OCI-LY7 (cell line): ENCODE measurements at places on chromosomes 5 and 9.

- no peak for DNase-seq
Measured at GRCh38 chr9:38641985-38642864, 21.8 kb upstream of the ANKRD18A start.

DNA sequence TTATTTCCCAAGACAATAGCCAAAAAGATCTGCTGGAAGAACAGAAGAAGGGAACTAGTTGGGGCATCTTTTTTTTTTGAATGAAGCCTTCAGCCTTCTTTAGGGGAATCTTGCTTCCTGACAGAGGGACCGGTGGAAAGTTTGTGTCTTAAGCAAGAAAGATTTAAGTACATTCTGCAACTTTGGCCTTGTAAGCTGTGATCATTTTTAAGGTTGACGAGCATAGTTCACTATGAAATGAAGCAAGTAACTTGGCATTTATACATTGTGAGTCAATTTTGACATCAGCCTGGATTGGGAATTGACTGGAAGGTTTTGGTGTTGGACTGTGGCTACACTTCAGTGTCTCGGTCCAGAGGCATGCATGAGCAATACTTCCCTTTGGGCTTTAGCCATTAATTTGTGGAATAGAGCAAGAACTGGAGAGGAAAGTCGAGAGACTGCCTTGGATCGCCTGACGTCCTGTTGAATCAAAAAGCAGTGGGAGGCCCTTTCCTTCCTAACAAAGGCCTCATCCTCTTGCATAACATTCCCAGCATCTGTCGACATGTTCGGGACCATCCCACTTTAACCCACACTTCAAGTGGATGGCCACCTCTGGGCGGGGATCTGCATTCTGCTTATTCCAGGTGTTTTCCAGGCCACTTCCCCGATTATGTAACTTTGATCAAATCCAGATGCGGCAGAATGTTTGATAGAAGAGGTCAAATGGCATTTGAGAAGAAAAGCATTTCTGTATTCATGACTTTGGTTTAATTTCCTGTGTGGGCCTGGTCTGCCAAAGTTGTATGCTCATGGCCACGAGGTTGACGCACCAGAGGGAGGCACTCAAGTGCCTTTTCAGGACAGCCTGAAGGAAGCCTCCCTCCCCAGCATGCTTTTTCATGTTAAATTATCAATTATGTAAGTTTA, 12.5 kb downstream of the ABL1 start:
- no peak for DNase-seq

GRCh38 chr9:9112001-9112720, 1312.6 kb upstream of the DMAC1 start:
- no peak for DNase-seq

DNA sequence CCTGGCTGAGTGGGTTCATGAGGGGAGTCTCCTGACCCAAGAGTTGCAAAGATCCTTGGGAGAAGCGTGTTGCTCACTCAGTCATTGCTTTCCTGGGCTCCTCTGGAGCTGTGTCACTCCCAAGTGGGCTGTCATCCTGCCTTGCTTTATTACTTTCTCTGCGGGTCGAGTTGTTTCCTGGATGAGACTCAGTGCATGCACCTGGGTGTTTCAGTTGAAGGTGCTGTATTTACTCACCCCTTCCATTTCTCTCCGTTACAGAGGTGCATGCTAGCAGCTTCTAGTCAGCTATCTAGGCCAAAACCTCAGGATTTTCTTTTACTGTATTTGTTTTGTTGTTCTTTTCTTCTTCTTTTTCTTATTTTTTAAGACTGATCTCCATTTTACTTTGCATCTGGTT, 785.5 kb upstream of the EDIL3 start:
- no peak for DNase-seq

- DNase-seq: no peak
Measured at GRCh38 chr5:110957934-110958333, 113.6 kb upstream of the TSLP start.

- no peak for DNase-seq
Measured at GRCh38 chr5:161585798-161586197, 39.3 kb upstream of the GABRB2 start.

DNA sequence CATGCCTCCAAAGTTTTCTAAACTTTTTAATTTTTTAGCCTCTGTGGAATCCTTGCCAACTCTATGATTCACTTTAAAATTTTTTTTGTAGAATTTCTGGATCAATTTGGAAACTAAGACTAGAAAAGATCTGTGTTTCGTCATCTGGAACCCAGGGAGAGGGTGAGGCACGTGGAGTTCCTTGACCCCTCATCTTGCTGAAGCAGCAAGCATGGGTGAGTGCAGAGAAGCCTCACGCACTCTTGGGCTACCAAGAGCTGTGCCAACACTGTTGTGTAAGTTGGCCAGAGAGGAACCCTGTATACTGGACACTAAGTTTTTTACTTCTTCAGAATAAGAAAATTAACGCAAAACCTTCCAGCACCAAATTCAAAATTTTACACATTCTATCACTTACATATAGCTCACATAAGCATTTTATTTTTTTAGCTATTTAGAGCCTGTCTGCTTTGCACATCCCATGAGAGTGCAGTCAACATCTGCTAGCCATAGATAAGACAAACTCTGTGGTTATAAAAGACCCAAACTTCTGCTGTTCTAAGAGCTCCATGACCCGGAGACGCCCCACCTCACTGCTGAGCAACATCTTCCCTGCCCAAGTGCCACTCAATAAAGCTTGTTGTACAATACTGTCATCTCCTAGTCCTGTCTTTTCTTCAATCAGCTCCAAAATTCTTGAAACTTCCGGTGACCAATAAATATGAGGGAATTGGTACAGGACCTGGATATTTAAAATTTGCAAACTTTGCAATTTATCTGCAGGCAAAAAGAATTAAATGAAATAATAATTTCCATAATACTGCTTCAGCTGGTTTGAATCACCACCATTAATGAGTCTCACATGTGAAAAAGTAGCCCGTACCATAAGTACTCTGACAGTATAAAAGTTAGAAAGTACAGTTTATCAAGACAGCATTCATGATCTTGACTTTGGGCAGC, 69.7 kb upstream of the ADCY2 start:
- DNase-seq: no peak

DNA sequence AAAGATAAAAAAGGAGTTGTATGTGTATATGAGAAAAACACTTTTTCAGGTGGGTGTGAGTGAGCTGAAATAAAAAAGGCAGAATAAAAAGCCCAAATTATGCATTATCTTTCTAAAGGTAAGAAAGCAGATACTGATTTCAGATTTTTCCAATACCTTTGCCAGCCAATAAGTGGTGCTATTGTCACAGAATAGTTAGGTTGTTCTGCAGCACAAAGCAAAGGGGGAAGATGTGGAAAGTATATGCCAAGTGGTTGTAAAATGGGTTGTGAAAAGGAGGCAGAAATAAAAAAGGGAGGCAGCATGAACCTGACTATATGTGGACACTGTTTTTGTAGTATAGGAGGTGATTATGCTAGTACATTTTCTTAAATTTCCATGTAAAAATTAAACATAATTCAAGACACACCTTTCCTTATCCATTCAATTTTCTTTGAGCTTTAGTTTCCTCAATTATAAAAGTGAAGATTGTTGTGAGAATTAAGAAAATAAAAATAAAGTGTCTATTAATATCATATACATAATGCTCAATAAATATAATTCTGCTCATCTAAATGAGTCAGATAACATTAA, 106.7 kb downstream of the SMIM15 start:
- peak; percentile 23 for DNase-seq

- peak; percentile 51 for DNase-seq
Measured at GRCh38 chr9:3508521-3509291, 17.1 kb downstream of the RFX3 start.

GRCh38 chr5:10199692-10200091, 50.0 kb downstream of the ATPSCKMT start:
- no peak for DNase-seq

- no peak for DNase-seq
Measured at GRCh38 chr5:179885491-179886090, 22.1 kb downstream of the TBC1D9B start.

GRCh38 chr5:87361536-87362213, 51.1 kb downstream of the CCNH start:
- DNase-seq: no peak

- no peak for DNase-seq
Measured at GRCh38 chr5:32589416-32589815, 4.1 kb downstream of the SUB1 start.

GRCh38 chr5:102718819-102719218, 36.3 kb upstream of the PAM start:
- no peak for DNase-seq
